Nucleus accumbens (tissue), 56 donors: ENCODE measurements at places on chromosomes 12 and 14.

GRCh38 chr12:123905319-123905925, 67.2 kb downstream of the CCDC92 start:
- DNase-seq: peak; percentile 14

DNA sequence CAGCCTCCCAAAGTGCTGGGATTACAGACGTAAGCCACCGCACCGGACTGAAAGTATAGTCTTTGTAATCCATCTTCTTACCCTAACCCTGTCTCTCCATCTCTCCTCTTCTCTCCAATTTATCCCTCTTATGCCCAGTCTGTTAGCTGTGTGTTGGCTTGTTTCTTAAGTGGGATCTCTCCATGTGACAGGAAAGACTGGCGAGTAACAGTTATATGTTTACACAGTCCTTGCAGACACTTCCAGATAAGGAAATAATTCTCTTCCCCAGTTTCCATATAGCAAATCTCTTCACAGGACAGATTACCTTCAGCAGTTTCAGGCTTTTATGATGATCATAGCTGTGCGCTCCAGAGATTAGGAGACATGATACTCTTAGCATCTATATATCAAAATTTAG, 16.0 kb upstream of the DIP2B start:
- no peak for DNase-seq

- DNase-seq: no peak
Measured at GRCh38 chr12:3745152-3745551, 7.8 kb downstream of the CRACR2A start.

DNA sequence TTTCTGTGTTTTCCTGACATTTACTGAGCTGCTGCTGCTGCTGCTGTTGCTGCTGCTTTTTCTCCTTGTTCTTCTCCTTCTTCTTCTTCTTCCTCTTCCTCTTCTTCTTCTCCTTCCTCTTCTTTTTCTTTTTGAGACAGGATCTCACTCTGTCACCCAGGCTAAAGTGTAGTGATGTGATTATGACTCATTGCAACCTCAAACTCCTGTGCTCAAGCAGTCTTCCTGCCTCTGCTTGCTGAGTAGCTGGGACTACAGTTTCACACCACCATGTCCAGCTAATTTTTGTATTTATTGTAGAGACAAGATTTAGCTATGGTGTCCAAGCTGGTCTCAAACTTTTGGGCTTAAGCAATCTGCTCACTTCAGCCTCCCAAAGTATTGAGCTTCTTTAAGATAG, 95.8 kb downstream of the TMTC3 start:
- DNase-seq: no peak

DNA sequence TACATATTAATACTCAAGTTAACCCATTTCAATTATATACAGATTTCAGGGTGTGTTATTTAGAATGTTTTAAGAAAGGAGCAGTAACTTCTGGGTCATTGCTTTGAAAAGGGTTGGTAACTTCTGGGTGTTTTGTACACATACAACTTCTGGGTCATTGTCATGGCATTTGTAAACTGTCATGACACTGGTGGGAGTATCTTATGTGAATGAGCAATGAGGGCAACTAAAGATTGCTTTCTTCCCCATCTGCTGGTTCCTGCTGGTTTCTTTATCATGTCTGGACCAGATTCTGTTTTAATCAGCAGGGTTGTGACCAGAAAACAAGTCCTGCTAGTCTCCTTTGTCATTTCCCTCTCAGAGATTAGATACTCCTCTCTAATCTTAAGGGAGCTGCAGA, 713.3 kb downstream of the LRFN5 start:
- DNase-seq: no peak

GRCh38 chr12:70383886-70384285, 17.8 kb downstream of the KCNMB4 start:
- DNase-seq: no peak

GRCh38 chr14:75854111-75854799, 127.5 kb downstream of the TGFB3 start:
- DNase-seq: no peak

GRCh38 chr14:88208858-88209257, 114.2 kb downstream of the KCNK10 start:
- no peak for DNase-seq

- no peak for DNase-seq
Measured at GRCh38 chr14:81256289-81256960, 35.7 kb upstream of the GTF2A1 start.

DNA sequence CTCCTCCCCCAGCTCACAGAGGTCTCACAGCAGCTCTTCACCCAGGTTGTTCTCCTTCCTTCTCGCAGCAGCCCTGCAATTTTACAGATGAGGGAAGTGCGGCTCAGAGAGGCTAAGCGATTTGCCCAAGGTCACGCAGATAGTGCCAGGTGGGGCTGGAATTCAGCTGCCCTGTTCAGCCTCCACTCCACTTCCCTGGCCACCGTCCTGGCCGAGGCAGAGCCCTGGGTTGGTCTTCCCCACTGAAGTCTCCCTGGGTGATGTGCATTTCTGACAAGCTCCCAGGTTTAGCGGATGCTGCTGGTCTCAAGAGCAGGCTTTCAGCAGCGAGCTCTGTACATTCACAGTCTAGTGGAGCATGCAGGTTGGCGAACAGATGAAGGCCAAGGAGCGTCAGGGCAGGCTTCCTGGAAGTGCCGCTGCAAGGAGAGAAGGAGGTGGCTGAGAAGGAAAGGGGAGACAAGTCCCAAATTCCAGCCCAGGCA, 28.9 kb upstream of the EML1 start:
- no peak for DNase-seq

DNA sequence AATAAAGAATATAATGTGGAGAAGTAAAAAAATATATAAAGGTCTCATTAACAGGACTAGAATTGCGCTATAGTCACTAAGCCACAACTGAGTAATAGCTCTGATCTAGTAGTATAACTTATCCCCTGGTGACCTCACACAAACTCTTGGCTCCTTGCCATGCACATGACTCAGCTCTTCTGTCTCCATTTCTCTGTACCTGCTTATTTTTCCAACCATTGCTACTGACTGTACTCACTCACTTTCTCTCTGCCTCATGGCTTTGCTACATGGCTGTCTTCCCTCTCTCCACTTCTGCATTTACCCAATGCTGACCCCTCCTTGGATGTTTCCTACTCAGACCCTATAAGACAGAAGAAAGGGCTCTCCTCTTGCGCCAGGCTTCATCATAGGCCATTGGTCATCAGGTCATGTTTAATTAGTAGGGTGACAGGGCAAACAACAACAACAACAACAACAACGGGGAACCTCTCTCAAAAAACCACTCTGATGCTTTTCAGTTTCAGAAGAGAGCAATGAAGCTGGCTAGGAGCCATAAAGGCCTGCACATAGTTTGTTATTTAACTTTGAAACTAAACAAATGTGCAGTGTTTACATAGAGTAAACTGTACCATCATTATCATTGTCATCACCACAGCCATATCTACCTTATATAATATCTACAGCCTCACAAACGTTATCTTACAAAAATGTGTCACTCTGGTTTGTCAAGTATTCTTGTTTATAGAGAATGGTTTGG, 25.6 kb upstream of the KRAS start:
- no peak for DNase-seq

- DNase-seq: no peak
Measured at GRCh38 chr12:59314209-59314608, 281.6 kb upstream of the SLC16A7 start.

DNA sequence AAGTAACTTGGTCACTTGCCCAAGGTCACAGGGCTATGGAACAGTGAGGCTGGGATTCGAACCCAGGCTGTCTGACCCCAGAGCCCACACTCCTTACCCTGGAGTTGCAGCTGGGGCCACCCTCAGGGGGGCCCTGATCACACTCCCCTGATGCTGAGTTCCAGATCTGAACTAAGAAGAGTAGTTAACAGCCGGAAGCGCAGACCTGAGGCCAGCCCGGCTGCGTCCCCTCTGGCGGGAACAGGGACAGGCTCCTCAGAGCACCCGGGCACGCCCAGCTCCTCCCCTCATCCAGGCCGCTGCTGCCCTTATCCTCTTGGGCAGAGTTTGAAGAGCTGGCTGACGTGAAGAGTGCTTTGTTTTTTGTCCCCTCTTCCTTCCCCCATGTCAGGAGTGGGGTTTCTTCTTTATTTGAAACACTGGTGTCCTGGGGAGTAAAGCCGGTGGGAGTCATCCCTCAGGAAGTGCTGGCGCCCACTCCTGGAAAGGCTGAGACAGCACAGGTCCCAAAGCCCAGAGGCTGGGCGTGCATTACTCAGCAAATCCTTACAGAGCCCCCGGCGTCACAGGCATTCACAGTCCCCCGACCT, 8.7 kb downstream of the PHB2 start:
- no peak for DNase-seq

DNA sequence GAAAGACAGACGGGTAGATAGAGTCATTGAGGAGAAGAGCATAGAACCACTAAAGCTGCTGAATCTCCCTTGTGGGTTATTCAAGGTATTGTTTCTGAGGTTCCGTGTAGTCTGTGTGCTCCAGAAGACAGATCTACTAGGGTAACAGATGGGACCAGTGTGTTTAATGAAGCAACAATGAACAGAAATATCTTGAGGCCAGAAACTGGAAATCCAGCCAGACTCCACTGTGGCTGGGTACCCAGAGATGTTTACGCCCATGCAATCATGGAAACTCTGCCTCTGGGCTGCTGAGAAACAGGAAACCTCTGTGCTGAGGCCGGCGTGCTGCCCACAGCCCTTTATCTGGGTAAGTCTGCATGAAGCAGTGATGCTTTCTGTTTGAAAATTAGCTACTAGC, 8.3 kb downstream of the PROX2 start:
- DNase-seq: peak; percentile 34

- no peak for DNase-seq
Measured at GRCh38 chr14:76385435-76385834, 9.5 kb downstream of the ESRRB start.

- DNase-seq: no peak
Measured at GRCh38 chr12:91140026-91140931, 29.0 kb upstream of the LUM start.

DNA sequence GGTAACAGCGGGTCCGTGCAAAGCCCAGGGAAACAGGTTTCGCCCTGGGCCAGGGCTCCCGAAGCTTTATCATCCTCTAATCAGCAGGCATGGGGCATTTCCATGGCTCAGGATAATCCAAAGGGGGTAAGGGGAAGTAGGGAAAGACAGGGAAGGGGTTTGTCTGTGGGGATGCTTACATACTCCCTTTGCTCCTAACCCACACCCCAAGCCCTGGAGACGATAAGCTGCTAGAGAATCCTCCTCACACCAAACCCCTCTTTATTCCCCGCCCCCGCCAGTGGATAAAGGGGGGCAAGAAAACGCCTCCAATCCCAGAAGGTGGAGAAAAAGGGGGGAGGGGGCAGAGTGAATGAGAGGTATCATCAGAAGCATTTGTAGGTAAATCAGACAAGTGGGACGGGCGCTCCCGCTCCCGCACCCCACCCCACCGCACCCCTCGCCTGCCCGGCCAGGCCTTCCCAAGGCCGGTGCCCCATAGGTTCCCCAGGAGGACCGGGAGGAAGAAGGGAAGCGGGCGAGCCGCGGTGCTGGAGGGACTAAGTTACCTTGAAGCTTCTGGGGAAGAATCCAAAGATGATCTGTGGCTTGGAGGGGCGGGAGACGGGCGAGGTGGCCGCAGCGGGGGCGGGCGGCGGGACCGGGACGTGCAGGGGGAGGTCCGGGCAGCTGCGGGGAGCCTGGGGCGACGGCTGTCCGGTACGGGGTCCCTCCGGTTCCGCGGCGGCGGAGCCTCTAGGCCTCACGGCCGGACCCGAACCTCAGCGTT, 762 bp downstream of the PPP2R5E start:
- DNase-seq: peak; percentile 1

DNA sequence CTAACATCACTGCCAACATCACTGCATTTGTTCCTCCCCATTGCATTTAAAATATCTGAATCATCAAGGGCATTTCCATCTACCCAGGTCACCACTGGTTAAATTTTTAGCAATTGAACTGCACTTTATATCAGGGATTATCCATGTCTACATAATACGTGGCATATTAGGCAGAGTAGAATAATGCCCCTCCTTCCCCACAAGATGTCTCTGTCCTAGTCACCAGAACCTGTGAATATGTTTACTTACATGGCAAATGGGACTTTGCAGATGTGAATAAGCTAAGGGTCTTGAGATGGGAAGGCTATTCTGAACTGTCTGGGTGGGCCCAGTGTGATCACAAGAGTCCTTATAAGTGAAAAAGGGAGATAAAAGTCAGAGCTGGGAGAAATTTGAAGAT, 181.7 kb upstream of the ARID2 start:
- no peak for DNase-seq

DNA sequence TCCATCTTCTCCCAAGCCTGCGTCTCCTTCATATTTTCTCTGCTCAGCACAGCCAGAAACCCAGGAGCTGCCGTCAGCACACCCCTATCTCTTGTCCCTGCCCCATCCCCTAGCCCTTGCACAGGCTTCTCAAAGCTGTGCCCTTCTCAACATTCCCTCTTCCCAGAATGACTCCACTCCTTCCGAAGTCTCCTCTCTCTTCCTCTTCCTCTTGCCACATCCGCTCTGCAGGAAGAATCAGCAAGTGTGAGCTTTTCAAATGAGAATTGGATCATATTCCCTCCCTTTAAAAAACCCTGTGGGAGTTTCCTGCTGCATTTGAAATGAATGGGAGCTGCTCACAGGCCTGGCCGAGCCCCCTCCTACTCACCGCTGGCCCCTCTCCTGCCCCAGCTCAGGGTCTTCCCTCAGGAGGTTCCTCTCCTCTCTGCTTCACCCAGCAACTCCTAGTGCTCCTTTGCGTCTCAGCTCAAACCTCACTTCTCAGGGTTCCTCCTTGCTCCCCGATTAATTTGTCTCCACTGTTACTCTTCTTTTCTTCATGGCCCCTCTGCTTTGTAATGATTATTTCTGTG, 528.5 kb upstream of the CCDC196 start:
- no peak for DNase-seq

DNA sequence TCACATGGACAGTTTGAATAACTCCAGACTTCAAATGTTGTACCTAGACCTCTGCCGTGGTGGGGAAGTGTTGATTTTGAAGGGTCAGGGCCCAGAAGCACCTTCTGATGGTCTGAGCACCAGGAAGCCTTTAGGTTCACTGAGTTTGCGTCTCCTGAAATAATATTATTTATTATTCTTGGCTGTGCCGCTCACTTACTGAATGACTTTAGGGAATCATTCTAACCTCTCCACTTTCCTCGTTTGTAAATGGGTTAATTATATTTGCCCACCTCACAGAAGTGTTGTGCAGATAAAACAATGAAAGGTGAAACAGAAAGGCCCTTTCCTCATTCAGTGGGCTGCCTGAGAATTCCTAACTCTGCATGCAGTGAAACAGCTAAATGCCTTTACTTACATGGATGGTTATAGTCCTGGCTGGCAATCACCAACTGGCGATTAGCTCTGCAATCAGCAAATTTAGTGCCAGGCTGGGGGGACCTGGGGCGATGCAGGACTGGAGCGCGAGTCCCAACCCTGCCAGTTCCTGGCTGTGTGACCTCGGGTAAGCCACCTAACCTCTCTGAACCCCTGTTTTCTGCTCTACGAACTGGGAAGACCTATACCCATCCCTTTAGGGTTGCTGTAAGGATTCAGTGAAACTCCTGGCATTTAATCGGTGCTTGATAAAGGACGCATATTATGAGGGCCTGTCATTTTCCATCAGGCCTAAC, 57.5 kb downstream of the MAP1LC3B2 start:
- DNase-seq: no peak

DNA sequence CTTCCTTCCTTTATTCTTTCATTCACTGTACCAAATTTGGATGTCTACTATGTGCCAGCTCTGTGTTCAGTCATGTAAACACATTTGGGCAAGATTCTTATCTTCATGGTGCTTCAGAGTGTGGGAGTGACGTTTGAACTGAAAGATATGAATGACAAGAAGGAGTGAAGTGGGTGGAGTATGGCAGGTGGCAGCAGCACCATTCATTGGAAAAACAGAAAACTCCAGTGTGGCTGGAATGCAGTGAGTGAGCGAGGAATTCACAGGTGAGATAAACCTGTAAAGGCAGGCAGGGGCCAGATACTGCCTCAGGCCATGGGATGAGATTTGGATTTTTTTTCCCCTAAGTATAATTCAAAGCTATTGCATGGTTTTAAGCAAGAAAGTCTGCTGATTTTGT, 140.7 kb upstream of the CCDC198 start:
- no peak for DNase-seq
